ENCODE measurements at places on chromosomes 6 and 20. TPM values are rescaled to one million over a fixed set of nuclear protein-coding genes. Genes with fewer than 3 reads are reported as not detected.

The HLA-DMB gene
- not detected for total RNA-seq

DNA sequence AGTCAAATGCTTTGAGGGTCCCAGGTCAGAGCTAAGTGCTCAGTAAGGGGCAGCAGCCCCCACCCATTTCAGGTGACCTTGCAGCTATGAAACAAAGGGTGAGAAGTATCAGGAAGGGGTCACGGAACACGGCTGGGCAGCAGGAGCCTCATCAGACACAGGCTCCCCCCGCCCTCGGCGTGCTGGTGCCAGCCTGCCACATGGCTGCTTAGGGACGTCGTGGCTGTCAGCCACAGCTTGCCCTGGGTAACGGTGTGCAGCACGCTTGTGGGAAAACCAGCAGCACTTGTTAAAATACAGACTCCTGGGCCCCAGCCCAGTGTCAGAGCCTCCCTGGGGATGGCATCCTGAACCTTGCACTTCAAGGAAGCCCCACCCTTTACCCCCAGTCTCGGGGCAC is 39.3 kb downstream of the SSR1 start:
- no peak for DNase-seq

- DNase-seq: no peak
Measured at GRCh38 chr6:11370191-11371018, 137.9 kb upstream of the NEDD9 start.

The C20orf144 gene
- 0.51 TPM for total RNA-seq

- peak; percentile 33 for DNase-seq
Measured at GRCh38 chr20:50142812-50143211, 10.7 kb downstream of the PEDS1 start.

GRCh38 chr20:9919271-9920014 is 80.6 kb upstream of the PAK5 start:
- no peak for DNase-seq

Measured in Caco-2 (cell line).